ENCODE measurements at places on chromosomes 7 and 10.

- peak; percentile 10 for DNase-seq
Measured at GRCh38 chr7:14275356-14275755, 285.9 kb upstream of the ETV1 start.

GRCh38 chr7:123798532-123799188 is 46.3 kb upstream of the HYAL4 start:
- no peak for DNase-seq

DNA sequence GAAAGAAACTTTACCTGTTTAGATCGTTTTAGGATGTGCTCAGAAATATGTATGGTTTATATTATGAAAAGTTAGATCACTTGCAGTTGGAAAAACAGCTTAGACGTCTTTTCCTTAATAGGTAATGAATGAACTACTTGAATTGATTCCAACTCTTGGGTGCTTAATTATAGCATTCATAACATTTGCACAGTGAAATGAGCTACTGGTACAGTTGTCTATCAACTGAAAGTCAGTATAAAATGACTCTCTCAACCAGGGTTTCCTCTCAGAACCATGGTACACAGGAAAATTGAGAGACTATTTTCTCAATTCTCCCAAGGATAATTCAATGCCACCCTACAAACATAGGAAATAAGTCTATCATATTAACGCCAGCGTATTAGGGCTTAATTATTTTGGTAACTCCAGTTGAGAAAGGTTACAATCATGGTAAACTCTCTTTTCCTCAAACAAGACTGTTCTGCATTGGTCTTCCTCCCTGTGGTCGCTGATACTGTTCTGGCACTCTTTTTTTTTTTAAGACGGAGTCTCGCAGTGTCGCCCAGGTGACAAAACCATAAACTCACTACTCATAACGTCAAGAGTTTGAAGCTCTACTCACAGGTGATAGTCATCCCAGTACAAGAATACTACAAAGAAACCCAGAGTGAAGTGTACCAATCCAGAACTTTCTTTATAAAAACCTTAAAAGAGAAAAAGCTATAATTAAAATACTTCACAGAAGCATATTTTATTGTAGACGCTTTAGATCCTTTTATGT is 2.0 kb downstream of the ANLN start:
- DNase-seq, result no peak

GRCh38 chr7:148987010-148987750 is 41.1 kb downstream of the PDIA4 start:
- DNase-seq, result peak; percentile 83

GRCh38 chr10:77516575-77516974 is 121.0 kb downstream of the KCNMA1 start:
- no peak for DNase-seq

GRCh38 chr7:29795696-29796580 is 10.4 kb upstream of the WIPF3 start:
- no peak for DNase-seq

DNA sequence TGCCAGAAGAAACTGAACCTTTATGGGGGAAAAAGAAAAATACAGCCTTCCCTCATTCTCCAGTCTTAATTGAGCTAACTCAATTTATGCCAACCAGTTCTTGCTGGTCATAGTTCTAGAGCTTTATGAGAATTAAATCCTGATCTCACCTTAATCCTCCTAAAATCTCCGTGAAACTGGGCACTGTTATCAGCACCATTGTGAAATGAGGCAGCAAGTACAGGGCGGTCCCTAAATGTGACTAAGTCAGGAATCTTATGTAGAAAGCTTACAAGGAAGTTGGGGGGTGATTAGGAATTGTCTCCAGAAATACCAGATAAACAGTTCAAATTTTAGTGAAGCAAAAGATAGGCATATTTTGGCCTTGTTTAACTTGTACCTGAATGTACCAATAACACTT is 10.7 kb upstream of the INSYN2A start:
- DNase-seq, result peak; percentile 60
